HEK293T (cell line): ENCODE measurements at places on chromosomes 5 and 9.

DNA sequence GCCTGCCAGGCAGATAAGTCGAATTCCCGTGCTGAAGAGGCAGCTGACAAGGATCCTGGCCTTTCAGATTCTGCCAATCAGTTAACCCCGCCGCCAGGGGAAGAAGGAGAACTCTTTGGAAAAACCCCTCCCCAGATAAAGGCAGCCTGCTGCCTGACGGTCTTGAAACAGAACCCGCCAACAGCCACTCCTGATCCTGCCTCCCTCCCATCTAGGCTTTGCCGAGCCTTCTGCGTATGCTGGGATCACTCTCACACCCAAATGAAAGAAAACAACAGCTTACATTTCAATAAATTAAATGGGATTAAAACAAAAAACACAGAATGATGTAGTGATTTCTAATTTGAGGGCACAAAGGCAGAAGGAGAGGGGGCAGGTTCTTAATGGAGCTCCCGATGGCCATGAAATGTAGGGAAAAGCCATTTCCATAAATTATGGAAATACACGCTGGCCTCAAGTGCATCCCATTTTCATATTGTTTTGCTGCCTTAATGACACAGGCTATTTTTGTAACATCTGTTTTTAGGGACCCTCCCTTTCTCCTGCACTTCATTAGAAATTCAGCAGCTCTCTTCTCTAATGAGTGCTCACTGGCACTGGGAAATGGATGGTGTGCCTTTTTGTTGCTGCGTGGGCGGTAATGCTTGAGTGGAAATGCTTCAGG lies 319.1 kb downstream of the MED10 start:
- DNase-seq = no peak

- DNase-seq = no peak
These were observed 205.2 kb upstream of the ZNF608 start for GRCh38 chr5:124951661-124952060.

DNA sequence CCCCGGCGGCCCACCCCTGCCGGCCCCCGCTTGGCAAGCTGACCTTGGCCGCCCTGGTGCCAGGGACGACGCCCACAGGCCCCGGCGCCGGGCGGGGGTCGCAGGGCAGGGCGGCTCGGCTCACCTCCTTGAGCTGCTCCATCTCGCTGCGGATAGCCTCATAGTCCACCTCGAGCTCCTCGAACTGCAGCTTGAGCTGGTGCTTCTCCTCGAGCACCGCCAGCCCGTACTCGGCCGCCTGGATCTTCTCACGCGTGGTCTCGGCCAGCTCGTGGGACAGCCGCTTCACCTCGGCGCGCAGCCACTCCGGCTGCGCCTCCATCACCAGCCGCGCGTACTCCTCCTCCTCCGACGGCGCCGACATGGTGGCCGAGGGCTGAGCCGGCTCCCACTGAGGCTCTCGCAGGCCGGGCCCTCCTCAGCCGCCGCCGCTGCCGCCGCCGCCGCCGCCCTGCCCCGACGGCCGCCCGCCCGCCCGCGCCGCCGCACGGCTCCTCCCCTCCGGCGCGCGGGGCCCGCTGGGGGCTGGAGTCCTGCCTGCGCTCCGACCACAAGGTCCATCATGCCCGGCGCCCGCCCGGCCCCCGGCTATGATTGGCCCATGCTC lies at the start of gene BICD2:
Gene BICD2, minus strand, starts transcription at position 453 of the 607 bp plus-strand sequence. Its CDS starts 89 bp downstream, at position 364.
- DNase-seq = peak; percentile 18

GRCh38 chr5:138240650-138241385 lies 27.7 kb upstream of the CDC23 start:
- DNase-seq = no peak

GRCh38 chr5:148482697-148483462 lies 99.1 kb downstream of the FBXO38 start:
- peak; percentile 69 for DNase-seq

DNA sequence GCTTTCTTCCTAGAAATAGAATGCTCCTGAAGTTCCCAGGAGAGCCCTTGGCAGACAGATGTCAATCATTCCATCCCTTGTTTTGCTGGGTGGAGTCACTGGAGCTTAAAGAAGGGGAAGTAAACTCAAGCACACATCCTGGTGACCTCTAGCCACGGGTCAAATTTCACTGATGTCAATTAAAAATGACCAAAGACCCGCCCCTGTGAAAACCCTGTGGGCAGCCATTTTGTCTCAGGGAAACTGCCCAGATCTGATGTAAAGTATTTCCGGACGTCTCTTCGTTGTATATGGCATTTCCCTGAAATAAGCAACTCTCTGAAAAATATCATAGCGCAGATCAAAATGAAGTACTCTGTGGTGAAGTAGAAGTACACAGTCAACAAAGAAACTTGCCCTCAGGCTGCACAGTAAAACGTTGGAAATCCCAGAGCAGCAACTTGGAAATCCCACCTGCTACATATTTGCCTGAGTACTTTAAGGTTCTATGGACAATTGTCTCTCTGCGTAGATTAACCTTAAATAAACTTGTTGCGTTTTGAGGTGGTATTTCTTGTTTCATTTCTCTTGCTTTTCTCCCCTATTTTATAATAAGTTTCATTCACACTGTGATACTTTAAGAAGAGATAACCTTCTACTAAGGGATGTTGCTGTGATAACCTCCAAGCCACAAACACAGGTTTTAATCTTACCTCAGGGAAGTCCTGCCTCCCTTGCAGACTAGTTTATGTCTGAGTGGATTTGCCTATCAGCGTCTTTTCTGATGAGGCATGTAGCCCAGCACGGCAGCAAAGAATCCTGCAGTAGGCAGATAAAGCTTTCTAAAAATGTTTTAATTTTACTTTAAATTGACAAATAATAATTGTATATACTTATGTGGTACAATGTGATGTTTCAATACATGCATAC lies 60.9 kb upstream of the PIP5K1B start:
- no peak for DNase-seq

GRCh38 chr5:167851416-167851815 lies 440.0 kb upstream of the WWC1 start:
- no peak for DNase-seq

DNA sequence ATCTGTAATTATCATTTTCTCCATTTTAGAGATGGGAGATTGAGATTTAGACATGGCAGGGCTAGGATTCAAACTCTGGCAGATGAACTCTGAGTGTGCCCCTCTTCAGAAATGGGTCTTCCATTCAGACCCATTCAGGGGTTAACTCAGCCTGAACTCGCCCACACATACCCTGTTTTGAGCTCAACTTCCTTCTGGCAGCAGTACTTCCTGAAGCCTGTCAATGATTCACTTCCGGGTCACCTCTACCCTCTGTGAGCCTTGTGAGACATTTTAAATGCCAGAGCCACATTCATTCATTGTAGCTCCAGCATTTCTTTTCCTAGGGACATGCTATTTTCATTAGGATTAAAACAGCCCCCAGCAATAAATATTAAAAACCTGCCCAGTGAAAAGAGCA lies 209.3 kb upstream of the SLC24A2 start:
- DNase-seq = no peak

GRCh38 chr5:78983601-78984438 lies 1.3 kb downstream of the ARSB start:
- no peak for DNase-seq

DNA sequence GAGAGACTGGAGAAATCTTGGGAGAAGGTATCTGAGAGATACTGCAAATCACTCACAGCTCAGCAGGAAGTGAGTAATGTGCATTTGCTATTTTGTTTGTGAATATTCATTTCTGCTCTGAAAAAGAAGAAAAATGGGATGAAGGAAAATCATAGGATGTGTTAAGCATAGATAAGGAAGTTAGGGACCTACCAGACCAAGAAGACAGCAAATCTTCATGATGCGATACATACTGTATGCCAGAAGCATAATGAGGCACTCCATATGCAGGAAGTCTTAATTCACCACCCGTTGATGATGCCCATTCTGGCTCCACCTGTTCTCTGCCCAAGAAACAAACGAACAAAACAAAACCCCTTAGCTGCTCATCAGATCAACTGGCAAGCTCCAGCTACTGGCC lies 6.1 kb upstream of the DAPK1 start:
- no peak for DNase-seq

GRCh38 chr5:109408991-109409843 lies 557 bp downstream of the PJA2 start:
- peak; percentile 44 for DNase-seq

- no peak for DNase-seq
These were observed 114.3 kb upstream of the TNC start for GRCh38 chr9:115232181-115232774.

GRCh38 chr5:9670371-9670770 lies 40.2 kb upstream of the TAS2R1 start:
- DNase-seq = no peak

- no peak for DNase-seq
These were observed 344.8 kb downstream of the ZNF608 start for GRCh38 chr5:124401476-124402143.

DNA sequence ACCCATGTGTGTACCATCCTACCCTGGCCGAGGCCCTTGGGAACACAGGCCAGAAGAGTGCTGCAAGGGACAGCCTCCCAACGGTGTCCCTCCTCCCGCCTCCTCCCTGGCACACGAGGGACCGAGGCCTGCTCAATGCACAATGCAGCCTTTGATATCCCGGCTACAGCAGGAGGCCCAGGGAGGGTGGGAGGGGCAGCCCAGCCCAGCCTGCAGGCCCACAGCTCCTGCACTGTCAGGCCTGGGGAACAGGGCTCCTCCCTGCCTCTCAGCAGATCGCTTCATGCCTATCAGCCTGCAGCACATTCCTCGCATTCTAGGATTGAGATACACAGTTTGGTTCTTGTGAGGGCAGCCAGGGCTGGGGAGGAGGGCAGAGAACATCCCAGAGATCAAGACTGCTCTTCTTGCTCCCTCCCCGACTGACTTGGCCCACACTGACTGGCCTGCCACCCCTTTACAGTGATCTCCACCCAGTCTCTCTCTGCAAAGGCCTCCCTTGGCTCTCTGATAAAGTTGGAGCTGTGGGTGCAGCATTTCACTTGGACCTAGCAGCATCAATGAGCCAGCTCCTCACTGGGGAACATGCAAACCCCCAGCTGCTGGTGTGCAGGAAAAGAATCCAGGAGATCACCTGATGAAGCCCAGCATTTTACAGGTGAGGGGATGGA lies at the start of gene SH3TC2:
Gene SH3TC2, minus strand, starts transcription at position 46 of the 671 bp plus-strand sequence. Its CDS starts 40 bp downstream, at position 6.
- DNase-seq = no peak

- DNase-seq = no peak
These were observed 25.5 kb upstream of the FBXW11 start for GRCh38 chr5:172031894-172032461.

GRCh38 chr5:157997991-157998504 lies 139.1 kb upstream of the CLINT1 start:
- no peak for DNase-seq

GRCh38 chr5:131462454-131462853 lies 172.6 kb downstream of the RAPGEF6 start:
- DNase-seq = no peak

- DNase-seq = no peak
These were observed 6.0 kb downstream of the RPL12 start for GRCh38 chr9:127444921-127445850.

- no peak for DNase-seq
These were observed 10.7 kb downstream of the OTULIN start for GRCh38 chr5:14674983-14675854.
